HS-27A (cell line): ENCODE measurements at places on chromosomes 16 and 17.
A peak's percentile ranks its signal among the peaks of the same experiment; 100 is the strongest.

DNA sequence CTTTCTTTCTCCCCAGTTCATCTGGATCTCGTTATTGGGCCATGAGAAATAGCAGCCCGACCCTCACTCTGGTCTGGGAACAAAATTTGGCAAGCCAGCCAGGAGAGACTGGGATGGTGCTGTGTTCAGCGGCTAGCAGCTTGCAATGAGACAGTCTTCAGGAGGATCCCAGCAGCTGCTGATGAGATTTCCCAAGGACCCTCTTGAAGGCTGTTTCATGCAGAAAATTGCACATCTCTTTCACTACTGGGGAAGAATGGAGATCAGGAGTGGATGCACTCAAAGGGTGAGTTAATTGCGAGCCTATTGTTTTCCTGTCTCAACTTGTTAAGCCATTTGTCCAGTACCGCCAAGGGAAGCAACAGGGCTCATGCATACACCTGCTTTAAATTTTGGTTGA, 5.5 kb upstream of the COIL start:
- no peak for DNase-seq

GRCh38 chr16:11788914-11789313, 8.1 kb downstream of the ZC3H7A start:
- DNase-seq: no peak

DNA sequence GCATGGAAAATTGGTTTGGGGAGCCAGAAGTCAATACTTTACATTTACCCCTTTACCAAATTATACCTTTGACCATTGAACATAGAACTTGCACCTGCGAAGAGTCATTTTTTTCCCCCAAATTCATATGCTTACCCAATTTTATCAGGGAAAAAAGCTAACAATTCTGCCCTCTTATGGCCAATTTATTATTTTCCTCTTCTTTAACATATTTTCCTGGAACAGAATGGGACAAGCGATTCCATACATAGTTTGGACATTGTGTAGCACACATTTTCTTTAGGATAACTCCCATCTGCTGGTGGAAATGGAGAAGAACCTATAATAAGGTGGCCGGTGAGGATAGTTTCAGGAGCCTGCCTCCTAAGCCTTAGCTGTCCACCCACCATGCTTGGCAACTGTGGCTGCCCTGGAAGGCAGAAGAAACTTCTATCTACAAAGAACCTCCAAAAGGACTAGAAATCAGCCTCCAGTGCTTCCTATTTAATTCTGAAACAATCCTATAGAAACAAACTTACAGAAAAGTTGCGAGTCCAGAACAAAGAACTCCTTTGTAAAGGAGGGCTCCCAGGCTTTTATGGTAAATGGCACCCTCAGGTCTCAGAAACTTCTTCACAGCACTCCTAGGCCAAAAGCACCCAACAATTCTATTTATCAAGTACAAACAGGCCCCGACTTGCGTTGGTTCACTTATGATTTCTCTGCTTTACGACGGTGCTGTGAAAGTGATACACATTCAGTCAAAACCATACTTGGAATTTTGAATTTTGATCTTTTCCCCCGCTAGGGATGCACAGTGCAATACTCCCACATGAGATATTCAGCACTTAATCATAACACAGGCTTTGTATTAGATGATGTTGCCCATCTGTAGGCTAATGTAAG, 64.1 kb upstream of the CACNG4 start:
- DNase-seq: no peak

DNA sequence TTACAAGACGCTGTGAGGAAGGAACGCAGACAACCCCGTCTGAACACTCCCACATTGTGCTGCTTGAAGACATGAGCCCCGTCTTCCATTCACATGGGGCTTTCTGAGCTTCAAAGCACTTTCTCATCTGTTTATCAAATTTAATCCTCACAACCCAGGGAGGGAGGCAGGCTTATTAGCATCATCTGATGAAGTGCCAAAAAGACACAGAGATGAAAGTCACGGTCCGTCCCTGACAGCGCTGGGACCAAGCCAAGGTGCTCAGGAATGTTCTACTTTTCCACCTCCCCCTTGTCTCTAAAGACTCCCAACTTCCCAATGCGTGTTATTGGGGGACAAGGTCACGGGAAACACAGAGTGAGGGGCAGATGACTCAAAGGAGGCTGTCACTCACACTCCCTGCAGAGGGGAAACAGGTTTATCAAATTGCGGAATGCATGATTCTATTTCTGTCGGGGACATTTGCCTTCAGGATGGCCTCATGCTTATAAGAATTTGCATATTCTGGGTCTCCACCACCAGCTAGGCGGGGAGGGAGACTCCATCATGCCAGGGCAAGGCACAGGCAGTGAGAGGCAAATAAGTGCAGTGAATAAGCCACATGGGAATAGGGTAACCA, 10.7 kb downstream of the XYLT1 start:
- no peak for DNase-seq

DNA sequence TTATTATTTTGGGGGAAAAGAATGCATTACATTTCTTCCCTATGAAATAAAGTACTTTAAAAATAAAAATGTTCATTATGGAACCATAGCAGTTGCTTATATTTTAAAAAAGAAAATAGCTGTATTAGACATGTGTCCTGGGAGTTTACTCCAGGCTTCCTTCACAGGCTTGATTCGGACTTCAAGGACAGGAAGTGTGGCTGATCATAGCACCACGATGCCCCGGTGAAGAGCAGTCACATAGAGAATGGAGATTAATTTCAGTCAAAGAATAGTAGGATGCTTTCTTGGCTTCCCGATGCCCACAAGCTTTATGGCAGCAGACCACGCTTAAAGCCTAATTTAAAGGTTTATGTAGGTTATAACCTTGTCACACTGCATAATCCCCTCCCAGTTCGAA, 125.1 kb downstream of the NPIPB5 start:
- DNase-seq: no peak

DNA sequence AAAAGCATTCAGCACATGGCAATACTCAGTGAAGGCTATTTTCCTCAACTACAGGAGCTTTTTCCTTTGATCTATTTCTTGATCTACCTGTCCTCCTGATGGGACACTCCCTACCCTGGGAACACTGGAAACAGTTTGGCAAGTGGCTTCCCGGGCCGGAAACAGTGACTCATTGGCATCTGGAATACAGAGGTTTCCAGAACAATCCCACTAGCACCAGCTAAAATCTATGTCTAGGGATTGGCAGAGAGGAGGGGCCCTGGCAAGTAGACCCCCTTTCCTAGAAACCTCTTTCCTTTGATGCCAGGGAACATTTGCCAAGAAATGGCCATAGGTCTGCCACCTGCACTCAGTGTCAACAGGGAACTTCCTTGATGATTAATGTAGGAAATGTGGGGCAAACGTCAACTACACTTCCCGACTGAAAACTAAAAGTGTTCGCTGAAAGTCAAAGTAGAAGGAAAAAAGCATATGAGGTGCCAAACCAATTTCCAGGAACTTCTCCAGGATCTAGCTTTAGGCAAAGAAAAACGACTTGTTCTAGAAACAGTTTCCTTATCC, 30.4 kb upstream of the FBXW10B start:
- no peak for DNase-seq

- no peak for DNase-seq
Measured at GRCh38 chr16:57666353-57667047, 1.6 kb upstream of the ADGRG3 start.

GRCh38 chr17:48755356-48755755, 26.8 kb upstream of the HOXB13 start:
- DNase-seq: no peak

- no peak for DNase-seq
Measured at GRCh38 chr16:48535831-48536613, 74.0 kb downstream of the N4BP1 start.

DNA sequence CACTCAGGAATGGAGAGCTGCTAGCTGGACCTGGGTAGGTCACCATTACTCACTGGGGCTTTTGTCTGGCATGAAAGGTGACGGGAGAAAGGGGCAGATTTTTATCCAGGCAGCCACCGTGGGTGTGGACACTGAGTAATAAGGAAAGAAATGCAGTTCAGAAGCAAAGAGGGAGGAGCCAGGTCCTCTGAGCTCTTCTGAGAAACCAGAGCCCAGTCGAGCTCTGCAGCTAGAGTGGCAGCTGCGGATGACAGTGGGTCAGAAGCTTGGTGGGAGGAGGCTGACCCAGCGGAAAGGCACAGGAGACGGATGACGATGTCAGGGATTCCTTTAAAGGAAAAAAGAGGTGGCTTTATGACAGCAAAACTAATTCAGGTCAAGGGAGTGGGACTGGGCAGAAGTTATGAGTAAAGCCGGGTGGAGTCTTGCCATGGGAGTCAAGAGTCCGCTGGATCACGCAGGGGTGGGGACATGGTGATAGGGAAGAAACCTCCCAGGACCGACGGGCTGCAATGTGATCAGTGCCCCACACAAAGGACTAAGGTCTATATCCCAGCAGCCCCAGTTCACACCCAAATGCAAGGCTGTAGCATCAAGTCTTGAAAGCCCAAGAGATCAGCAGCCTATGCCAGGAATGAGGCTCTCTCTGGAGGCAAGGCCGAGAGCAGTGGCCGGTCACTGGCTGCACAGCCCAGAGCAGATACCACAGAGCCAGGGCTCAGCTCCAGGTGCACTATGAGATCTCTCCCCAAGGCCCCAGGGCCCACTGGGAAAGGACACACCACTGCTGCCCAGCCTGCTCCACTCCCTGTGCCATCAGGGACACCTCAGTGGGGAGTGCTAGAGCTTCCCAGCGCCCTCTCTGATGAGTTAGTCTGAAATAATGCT, 6.3 kb upstream of the MNT start:
- DNase-seq: peak; percentile 87

DNA sequence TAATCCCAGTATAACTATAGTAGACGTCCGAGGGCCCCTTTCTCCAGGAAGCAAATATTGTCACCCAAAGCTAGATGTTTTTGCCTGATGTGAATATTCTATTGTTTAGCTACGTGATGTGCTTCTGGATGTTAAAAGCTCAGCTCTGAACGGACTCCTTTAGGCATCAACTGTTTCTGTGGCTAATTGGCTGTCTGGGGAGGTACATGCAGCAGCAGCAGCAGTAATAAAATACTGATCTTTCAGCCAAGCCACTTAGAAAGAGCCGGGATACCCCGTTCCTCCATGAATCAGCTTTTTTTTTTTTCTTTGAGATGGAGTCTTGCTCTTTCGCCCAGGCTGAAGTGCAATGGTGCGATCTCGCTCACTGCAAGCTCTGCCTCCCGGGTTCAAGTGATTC, 43.0 kb downstream of the TRARG1 start:
- DNase-seq: no peak

DNA sequence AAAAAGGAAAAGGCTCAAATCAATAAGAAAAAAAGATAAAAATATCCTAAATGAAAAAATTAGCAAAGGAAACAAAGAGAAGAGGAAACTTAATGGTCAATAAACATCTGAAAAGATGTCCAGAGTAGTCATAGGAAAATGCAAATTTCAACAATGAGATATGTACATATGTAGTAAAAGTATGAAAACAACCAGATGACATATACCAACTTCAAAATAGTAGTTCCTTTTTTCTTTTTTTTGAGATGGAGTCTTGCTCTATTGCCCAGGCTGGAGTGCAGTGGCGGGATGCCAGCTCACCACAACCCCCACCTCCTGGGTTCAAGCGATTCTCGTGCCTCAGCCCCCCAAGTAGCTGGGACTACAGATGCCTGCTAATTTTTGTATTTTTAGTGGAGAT, 21.7 kb upstream of the NFAT5 start:
- DNase-seq: no peak

GRCh38 chr17:71978435-71978834, 142.4 kb upstream of the SOX9 start:
- no peak for DNase-seq

DNA sequence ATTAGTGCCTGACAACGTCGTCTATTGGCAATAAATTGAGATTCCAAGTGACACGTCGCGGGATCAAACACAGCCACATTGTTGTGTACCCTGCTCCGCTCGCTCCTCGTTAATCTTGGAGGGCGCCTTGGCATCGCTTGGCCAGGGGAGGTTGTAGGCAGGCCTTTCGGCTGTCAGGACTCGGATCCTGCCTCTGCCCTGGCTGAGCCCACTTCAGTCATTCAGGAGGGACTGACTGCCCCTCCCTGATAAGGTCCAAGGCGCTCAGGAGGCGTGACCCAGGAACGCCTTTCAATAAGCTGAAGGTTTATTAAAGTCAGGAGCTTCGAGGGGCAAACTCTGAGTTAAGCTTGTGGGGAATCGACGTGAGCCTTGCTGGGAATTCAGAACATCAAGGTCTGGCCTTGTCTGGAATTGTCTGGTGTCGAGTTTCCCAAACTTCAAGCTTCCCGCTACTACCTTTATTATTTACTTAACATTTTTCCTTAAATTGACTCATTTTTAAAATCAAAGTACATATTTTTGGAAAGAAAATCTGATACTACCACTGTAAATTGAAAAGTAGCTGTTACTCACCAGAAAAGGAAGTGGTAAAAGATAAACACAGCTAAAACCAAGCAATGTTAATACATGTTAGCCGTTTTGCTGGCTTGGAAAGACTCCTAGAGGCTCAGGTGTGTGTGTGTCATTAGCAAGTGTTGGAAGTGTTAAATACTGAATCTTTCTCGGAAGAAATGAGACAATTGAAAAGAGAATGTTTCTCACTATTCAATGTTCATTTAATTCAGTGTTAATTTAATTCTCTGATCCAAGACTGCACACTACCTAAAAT, 5.3 kb upstream of the IRX3 start:
- DNase-seq: no peak

DNA sequence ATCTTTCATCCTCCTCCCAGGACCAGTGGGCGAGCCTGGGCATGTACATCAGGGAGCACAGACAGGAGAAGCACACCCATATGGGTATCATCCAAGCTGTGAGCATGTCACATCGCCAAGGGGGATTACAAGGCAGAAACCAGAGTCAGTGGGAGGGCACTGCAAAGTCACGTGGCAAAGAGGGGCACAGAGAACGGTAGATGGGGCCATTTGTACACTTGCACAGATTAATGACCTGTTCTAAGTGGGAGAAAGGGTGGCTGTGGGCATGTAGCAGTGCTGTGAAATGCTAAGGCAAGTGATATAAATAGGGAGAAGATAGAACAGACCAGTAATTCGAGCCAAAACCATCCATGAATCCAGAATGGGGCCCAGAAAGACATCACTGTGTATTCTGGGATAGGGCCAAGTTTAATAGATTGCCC, 265.0 kb downstream of the CPPED1 start:
- no peak for DNase-seq

DNA sequence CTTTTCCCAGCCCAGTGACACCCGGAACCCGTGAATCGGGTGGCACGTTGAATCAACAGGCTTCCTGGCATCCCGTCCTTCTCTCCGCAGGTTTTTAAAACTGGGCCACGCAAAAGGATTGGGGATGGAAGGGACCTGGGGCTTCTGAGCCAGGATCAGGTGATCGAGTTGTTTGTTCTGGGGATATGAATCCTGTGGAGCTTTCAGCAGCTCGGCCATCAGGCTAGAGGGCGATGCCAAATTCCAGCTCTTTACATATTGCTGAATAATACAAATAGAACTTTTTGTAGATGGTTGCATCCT, 473 bp downstream of the SUPT6H start:
- no peak for DNase-seq

- no peak for DNase-seq
Measured at GRCh38 chr17:71464241-71464640, 656.6 kb upstream of the SOX9 start.

GRCh38 chr17:38463451-38463858, 35.2 kb downstream of the ARHGAP23 start:
- DNase-seq: no peak
